Thoracic aorta endothelial cell (primary cell): ENCODE measurements at places on chromosomes 2 and 18. TPM values are rescaled to one million over a fixed set of nuclear protein-coding genes. Genes with fewer than 3 reads are reported as not detected.

SLC14A1 gene
- not detected in 2 replicates for total RNA-seq

THUMPD2 gene
- total RNA-seq: 13.6 and 13.7 TPM in 2 replicates

MYL12A gene
- total RNA-seq: 844 and 847 TPM in 2 replicates

IL1F10 gene
- total RNA-seq: not detected in 2 replicates

CD302 gene
- total RNA-seq: 15.9 and 16.1 TPM in 2 replicates

INHA gene
- total RNA-seq: not detected in 2 replicates

ASXL2 gene
- 20.5 and 27.1 TPM in 2 replicates for total RNA-seq

SLC8A1 gene
- 2.0 and 7.0 TPM in 2 replicates for total RNA-seq

ANKRD23 gene
- total RNA-seq: 1.5 and 1.7 TPM in 2 replicates

NLRC4 gene
- not detected in 2 replicates for total RNA-seq

AGXT gene
- total RNA-seq: not detected in 2 replicates

SCTR gene
- not detected in 2 replicates for total RNA-seq

OTOS gene
- not detected in 2 replicates for total RNA-seq

CGREF1 gene
- total RNA-seq: 1.3 and 3.0 TPM in 2 replicates

SDC1 gene
- total RNA-seq: 1.6 and 2.4 TPM in 2 replicates

REV1 gene
- 62.4 and 68.1 TPM in 2 replicates for total RNA-seq

CYRIA gene
- 46.5 and 47.6 TPM in 2 replicates for total RNA-seq

C2orf15 gene
- total RNA-seq: 0.14 TPM in 1 of 2 replicates, not detected in the other

ASB18 gene
- not detected in 2 replicates for total RNA-seq

PLGLB1 gene
- 1.7 TPM in 1 of 2 replicates, not detected in the other for total RNA-seq

PRKAG3 gene
- not detected in 2 replicates for total RNA-seq

GALNT13 gene
- total RNA-seq: 0.27 and 4.2 TPM in 2 replicates

COBLL1 gene
- total RNA-seq: 30.2 and 56.1 TPM in 2 replicates
